ENCODE measurements at places on chromosomes 12 and 14.

DNA sequence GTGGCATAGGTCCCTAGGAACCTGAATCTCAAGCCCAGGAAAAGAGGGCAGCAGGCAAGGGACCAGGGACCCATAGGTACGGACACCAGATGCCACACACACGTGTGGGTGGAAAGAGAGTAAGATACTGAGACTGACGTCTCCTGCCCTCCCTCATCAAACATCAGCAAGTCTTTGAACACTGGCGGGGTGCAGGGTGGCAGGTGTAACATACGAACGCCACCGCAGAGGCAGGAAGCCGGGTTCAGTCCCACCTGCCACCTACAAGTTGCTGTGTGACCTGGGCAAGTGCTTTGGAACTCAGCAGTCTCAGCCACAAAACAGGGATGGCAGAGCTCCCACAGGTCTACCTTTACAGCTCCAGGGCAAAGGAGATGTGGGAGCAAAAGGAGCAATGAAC lies 11.1 kb downstream of the ACTN1 start:
- no peak for DNase-seq

- DNase-seq: peak; percentile 60
These were observed 169.2 kb downstream of the PIK3C2G start for GRCh38 chr12:18430425-18431048.

- DNase-seq: no peak
These were observed 10.6 kb upstream of the TBPL2 start for GRCh38 chr14:55450987-55451386.

DNA sequence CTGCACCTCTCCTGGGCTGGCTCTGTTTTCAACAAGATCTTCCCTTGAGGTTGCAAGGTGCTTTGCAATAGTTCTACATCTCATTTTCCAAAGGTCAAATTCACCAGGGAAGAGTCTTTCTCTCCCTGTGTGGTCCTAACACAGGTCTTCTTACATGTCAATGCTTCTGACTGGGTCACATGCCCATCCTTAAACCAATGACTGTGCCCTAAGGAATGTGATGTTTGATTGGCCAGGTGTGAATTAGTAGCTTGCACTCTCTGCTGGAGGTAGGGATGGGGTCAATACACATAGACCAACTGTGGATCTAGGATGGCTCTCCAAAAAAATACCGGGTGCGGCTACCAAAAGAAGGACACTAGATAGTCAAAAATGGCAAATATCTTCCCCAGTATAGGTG lies 19.9 kb upstream of the KCNK10 start:
- DNase-seq: no peak

DNA sequence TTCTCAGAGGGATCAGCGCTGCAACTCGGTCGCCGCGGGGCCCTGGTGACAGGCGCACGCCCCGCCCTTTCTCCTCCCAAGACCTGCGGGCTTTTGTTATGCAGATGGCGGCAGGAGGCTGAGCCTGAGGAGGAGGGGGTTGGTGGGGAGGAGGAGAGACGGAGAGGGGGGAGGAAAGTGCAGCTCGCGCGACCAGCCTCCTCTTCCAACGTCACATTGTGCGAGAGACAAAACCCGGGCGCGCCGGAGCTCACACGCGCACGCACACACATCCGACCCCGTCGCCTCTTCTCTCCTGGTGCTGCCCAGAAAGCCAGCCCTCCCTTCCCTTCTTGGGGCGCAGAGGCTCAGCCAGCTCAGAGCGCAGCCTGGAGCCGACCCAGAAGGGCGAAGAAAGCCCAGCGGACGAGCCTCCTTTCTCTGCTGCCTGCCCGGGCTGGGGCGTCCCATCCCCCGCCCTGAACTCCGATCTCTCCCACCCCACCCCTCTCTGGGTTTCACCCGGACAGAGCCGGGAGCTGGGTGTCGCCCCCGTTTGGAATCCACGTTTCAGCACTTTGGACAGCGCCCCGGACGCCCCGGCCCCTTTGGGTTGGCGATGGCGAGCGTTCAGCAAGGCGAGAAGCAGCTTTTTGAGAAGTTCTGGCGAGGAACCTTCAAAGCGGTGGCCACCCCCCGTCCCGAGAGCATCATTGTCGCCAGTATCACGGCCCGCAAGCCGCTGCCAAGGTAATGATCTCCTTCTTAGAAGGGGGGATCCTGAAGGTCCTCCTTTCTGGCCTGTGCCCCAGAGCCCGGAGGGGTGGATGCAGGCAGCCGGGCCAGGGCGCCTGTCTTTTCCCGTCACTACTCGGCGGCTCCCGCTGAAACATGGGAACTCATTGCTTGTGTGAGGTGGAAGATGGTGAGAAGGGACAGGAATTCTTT lies at the start of gene SRRM4:
Gene SRRM4, plus strand, starts transcription at position 257 of the 927 bp plus-strand sequence. Its CDS starts 342 bp downstream, at position 599.
- DNase-seq: peak; percentile 92

DNA sequence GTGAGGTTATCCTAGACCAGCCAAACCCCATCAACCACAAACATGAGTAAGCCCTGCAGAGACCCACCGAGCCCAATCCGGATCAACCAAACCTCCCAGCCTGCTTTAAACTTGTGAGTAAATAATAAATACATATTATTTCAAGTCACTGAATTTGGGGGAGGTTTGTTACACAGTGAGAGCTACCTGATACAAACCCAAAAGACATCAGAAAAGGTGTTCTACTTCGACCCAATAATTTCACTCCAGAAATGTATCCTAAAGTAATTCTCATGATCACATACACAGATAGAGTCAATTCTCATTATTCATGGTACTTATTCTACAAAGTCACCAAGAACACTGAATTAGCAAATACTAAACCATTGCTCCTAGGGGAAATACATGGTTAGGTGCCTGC lies 16.2 kb upstream of the CORO1C start:
- DNase-seq: no peak

DNA sequence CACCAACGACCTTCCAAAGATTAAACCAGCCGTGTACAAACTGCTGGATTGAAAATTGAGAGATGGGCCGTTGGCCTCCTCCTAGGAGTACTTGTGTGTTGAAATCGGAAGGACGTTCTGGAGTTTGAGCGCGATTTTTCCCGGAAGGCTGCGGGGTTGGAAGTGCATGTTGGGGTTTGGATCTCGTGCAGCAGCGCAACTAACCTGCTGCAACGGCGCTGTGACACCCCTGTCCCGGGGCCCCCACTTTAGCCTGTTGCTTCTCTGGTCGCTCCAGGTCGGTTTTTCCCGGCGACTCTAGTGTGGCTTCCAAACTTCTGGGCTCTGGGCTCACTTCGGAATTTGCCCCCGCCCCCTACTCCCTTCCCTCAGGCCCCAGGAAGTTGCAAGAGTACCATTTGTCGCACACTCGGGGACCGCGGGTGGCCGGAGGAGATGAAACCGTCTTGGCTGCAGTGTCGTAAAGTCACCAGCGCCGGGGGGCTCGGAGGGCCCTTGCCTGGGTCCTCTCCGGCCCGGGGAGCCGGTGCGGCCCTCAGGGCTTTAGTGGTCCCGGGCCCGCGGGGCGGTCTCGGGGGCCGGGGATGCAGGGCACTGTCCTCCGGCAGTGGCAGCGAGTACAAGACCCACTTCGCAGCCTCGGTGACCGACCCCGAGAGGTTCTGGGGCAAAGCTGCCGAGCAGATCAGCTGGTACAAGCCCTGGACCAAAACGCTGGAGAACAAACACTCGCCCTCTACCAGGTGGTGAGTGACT lies at the start of gene ACSS3:
Gene ACSS3, plus strand, starts transcription at position 394 of the 756 bp plus-strand sequence. Its CDS starts 42 bp downstream, at position 436.
- peak; percentile 85 for DNase-seq

- DNase-seq: no peak
These were observed 34.8 kb upstream of the APPL2 start for GRCh38 chr12:105270671-105271255.

- no peak for DNase-seq
These were observed 22.2 kb downstream of the LPCAT3 start for GRCh38 chr12:6996040-6996441.

DNA sequence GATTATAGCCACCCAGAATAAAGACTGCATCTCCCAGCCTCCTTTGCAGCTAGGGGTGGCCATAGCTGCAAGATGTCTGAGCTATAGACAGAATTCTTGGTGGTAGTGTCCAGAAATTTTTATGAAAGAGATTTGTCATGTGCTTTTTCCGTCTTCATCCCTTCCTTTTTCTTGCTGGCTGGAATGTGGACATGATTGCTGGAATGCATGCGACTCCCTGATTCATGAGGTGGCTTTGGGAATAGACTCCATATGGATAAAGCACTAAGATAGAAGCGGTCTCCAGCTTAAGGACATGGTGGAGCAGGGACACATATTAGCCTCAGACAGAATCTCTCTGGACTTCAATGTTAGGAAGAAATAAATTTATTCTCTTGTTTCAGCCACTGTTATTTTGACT lies 10.0 kb upstream of the HSPB8 start:
- no peak for DNase-seq

DNA sequence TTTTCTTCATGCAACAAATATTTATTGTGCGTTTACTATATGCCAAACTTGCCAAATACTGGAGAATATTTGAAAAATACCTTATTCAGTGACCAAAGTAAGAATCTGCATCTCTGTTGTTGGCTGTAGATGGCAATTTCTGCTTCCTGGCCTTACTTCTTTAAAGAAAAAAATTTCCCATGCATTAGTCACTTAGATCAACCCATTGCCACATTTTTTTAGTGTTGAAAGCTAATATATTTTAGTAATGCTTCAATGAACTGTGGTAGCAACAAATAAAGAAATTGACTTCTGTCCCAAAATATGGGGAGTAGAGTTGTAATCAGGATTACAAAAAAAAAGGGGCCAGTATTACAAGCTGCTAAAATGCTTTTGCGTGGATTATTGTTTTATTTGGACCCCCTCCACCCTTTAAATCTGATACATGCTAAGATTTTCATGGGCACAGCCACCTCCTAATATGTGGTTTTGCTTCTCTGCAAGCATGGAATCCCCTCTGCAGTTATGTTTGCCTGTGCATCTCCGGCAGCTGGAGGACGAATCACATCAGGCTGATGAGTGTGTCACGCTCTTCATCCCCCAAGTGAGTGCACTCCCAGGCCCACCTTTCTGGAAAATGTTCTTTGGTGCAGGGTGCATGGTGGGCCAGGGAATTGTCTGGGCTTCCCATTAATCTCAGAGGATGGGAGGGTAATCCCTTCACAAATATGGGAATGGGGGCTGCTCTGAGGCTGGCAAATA lies 38.1 kb upstream of the PTCSC3 start:
- DNase-seq: no peak

GRCh38 chr12:6941782-6942181 lies 1.8 kb upstream of the RNU7-1 start:
- no peak for DNase-seq

GRCh38 chr14:101962503-101962874 lies 1.9 kb upstream of the DYNC1H1 start:
- no peak for DNase-seq

- DNase-seq: no peak
These were observed 12.6 kb upstream of the DENND5B start for GRCh38 chr12:31603546-31604009.

DNA sequence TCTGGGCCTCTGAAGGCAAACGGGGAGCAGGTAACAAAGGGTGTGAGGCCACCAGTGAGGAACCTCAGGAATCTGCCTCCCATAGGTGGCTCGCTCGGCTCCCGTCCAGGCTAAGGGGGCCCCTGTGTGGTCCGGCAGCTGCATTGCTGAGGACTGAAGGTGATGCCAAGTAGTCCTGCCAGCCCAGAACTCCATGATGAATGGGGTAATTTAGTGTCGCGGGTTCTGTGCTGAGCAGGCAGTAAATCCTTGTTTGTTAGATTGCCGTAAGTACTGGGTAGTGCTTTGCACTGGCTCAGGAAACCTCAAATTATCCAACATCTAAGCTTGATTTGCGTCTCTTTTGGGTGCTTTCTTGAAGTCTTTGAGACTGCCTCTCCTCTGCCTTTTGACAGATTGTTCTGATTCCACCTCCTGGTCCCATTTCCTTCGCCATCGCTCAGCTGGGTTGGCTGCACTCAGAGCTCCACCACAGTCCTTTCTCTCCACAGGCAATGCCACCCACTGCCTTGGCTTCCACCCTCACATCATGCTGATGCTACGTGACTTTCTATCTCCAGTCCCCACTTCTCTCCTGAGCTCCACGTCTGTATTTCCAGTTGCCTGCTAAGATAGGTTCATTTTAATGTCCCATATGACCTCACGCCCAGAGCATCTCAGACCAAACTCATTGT lies 392.0 kb downstream of the FUT8 start:
- no peak for DNase-seq

DNA sequence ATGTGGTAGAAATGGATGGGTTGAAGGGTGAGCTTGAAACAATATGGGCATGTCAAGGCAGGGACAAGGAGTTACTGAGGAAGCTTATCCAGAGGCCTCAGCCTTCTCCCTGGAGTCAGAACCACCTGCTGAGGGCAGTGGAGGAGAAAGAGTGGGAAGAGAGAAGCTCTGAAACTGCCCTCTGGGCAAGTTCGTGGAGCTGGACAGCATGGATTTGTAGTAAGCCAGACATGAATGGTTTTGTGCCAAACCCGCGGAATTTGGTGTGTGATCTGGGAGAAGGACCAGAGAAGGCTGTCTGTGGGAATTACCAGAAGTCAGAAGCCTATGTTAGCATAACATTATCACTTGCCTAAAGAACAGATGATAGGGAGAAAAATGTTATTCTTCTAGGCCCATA lies 164.8 kb downstream of the SLC41A2 start:
- no peak for DNase-seq
